ENCODE measurements at places on chromosomes 2 and 18.

GRCh38 chr18:28039078-28039477 lies 137.9 kb downstream of the CDH2 start:
- DNase-seq: no peak

DNA sequence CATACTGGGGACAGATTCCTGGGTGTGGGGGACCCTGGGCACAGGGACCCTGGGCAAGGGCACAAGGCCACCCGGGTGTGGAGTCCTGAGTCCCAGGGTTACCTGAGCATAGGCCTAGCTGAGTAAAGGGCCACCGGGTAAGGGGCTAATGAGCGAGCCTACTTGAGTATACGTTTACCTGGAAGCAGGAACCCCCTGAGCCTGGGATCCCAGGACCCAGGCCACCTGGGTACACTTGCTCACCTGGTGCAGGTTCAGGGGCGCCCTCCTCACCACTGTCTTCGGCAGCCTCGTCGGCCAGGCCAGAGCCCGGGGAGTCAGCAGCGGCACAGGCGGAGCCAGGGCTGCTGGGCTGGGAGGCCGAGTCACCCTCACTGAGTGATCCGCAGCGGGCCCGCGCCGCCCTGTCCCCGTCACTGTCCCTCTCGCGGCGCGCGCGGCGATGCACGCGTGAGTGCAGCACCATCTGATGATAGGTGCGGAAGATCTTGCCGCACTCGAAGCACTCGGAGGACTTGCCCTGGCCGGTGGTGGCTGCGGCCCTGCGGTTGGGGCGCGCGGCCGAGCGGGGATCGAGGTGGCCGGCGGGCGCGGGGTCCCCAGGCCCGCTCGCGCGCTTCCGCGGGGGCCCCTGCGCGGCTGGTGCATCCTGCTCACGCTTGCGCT lies 53.9 kb downstream of the ZNF516 start:
- no peak for DNase-seq

DNA sequence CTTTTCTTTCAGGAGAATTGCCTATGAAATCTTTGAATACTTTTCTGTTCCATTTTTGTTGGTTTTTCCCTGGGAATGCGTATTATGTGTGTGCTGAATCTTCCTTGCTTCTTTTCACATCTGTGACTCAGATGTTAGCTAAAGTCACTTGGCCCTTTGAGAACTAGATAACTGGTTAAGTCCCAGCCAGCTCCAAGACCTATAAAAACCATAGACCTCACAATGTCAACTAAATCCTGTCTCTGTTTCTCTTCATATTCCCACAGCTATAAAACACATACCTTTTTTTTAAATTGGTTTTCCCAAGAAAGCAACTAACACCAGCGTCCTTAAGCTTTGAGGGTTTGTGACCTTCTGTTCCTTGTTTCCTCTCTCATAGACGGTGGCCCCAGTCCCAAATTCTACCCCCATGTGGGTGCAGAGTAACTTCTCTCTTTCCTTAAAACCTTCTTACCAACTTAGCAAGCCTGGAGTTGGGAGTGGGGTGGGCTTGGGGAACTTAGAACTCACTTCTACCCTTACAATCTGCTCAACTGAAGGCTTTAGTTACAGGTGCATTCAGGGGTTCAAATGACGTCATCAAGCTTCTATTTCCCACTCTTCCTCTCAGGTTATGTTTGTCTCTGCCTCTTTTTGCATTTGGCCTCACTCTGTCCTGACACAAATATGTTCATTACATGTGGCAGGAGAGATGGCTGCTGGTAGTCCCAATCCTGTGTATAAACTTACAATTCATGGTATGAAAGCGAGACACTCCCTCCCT lies 58.1 kb upstream of the TGIF1 start:
- DNase-seq: no peak

- DNase-seq: no peak
Measured at GRCh38 chr2:230946429-230947234, 21.6 kb upstream of the GPR55 start.

- DNase-seq: no peak
Measured at GRCh38 chr2:219128396-219128795, 32.2 kb downstream of the NHEJ1 start.

DNA sequence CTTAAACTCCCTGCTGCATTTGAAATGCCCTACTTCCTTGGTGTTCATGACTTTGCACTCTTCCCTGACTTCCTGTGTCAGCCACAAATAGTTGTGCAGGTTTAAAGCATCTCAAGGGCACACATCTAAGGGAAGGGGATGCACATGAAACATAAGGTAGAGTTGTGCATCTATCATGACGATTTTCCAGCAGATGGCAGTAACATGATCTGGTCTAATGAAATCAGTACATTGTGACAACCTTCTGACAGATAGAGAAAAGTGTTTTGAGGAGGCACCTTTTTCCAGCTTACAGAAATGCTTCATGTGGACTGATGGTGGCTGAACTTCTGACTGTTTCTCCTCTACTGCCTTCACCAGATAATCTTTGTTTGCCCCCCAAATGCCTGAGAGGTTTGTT lies 238.9 kb downstream of the XIRP2 start:
- no peak for DNase-seq

DNA sequence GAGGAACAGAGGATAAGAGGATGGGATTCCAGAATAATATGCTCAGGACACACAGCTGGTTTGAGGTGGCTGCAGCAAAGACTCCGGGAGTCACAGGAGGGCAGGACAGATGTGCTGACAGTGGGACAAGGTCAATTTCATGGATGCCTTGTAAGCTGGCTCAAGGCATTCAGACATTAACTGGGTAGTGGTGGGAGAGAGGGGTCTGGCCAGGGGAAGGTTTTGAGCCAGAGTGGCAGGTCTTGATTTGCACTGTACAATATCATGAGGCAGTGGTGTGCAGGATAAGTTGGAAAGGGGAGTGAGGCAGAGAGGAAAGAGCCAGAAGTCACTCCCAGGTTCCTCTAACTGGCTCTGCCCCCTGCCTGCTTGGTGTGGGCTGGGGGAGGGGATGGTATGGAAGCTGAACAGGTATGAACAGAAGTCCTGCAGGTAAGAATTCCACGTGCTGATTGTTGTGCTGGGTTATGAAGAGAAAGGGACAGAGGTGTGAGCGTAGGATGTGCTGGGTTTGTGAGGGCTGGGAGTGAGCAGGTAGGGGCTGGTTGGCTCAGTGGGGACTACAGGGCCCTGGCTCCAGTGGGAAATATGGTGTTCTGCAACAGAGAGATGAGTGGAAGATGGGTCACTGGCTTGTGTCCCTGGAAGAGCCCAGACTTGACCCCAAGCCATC lies 141.7 kb upstream of the COPS8 start:
- DNase-seq: no peak

GRCh38 chr18:48340560-48340959 lies 68.6 kb downstream of the ZBTB7C start:
- no peak for DNase-seq

GRCh38 chr18:13265008-13265910 lies 46.7 kb downstream of the LDLRAD4 start:
- no peak for DNase-seq

DNA sequence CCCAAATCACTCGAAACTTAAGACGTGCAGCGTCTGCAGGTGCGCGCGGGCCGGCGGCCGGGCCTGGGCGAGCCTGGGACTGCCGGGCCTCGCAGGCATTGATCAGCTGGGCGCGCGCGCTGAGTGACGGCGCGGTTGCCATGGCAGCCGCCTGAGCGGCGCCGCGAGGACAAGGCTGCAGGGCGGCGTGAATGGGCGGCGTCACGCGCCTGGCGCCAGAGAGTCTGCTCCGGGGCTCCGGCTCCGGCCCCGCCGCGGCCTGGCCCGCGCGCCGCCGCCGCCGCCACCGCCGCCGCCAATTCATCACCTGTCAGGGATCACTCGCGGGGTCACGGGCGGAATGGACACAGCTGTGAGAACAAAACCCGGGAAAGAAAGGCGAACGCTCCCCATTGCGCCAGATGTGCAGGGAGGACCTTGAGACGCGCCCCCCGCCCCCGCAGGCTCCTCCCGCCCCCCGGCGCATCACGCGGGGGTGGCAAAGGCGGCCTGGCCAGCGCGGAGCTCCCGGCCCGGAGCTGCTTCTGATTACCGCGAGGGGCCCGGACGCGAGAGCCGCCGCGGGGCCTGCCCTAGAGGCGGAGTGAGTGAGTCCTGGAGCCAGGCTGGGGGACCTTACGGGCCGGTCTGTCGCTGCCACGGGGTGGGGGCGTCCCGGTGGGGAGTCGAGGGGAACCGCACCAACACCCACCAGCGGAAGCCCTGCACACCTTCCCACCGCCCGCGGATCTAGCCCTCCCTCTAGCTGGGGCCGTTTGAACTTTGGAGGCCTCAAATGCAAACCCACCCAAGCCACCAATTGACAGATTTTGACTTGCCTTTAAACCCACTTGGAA lies 2.9 kb upstream of the ID2 start:
- peak; percentile 89 for DNase-seq

DNA sequence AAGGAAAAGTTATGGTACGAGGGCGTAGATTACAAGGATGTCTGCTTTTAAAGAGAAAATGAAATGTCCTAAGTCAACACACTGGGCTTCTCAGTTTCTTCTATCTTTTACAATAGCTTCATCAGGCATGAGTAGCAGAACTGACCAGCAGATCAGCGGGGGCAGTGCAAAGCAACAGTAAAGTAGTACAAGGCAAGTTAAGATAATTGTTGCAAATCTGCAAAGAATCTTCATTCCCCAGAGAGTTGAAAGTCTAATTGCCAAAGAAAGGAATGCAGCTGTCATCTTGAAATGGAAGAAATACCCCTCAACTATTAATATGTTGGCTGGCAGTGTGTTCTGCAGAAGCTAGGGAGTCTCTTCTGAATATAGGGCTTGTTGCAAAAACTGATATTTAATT lies 60.2 kb upstream of the SLC39A10 start:
- DNase-seq: no peak

DNA sequence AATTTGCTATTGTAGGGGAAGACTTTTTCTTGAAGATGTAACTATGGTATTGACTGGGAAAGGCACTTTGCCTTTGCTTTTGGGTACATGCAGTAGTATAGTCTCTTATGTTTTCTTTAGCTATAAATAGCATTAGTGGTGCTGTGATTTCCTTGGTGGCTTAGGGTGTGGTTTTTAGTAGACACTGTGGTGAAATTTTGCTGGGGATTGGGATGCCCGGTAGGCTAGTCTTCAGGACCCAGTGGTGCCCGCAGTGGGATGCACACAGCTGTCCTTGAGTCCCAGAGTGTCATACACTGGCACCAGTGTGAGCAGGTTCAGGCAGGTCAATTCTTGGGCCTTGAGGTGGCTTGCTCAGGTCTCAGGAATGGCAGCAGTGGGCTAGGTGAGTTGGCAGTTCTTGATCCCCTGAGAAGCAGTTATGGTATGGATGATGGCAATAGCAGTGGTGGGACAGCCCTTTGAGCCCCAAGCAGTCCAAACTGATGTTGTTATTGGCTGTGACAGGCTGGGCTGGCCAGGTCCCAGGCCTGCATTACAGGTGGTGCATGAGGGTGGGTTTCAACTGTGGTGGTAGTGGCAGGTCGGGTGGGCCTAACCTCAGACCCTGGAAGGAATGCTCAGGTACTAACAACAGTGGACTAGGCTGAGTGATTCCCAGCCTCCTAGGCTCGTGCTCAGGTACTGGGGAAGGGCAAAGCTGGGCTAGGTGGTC lies 124.3 kb downstream of the XRCC5 start:
- no peak for DNase-seq

- DNase-seq: no peak
Measured at GRCh38 chr2:219706823-219707281, 79.4 kb downstream of the SLC4A3 start.

DNA sequence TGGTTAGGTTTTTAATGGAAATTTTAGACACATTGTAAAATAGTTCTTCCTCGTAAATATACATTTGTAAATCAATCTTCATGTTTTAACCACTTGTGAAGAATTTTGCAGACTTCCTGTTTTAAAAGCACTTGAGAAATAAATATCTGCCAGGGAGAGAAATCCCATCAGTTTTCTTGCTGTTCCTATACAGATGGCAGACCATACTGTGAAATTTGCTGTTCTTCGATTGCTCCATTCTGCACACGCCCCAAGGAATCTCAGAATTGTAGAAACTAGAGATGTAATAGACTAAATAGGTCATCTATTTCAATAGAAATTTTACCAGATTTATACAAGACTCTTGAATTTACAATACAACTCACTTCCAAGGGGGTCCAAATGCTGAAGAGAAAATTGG lies 75.8 kb upstream of the PIK3C3 start:
- DNase-seq: no peak

GRCh38 chr2:7517088-7517487 lies 599.9 kb downstream of the RNF144A start:
- no peak for DNase-seq

DNA sequence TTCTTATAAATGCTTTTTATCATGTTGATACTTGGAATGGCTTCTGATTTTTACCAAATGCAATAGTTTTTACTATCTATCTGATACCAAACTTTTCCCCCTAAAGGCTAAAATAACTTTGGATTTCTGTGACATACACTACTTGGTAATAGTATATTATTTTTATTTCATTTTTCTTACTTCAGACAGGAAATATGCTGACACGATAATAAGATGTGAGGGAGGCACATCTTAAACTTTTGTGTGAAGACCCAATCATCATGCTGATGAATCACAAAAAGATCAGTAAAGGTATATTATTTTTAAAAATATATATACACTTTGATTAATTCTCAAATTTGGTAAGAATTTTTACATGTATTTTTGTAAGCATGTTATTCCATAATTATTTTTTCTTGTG lies 122.8 kb downstream of the TGIF1 start:
- DNase-seq: no peak

- no peak for DNase-seq
Measured at GRCh38 chr2:69279931-69280681, 106.9 kb downstream of the GFPT1 start.

GRCh38 chr2:183195397-183195796 lies 71.2 kb downstream of the NUP35 start:
- no peak for DNase-seq

- no peak for DNase-seq
Measured at GRCh38 chr2:43312755-43313641, 86.6 kb upstream of the ZFP36L2 start.

- no peak for DNase-seq
Measured at GRCh38 chr2:210203147-210203546, 22.1 kb downstream of the ACADL start.

- DNase-seq: no peak
Measured at GRCh38 chr18:293536-293935, 25.7 kb upstream of the THOC1 start.

- DNase-seq: no peak
Measured at GRCh38 chr2:222842491-222843174, 18.2 kb upstream of the ACSL3 start.

- no peak for DNase-seq
Measured at GRCh38 chr2:193776988-193777387, 1582.3 kb upstream of the TMEFF2 start.

- no peak for DNase-seq
Measured at GRCh38 chr2:172627181-172627580, 71.3 kb downstream of the PDK1 start.

DNA sequence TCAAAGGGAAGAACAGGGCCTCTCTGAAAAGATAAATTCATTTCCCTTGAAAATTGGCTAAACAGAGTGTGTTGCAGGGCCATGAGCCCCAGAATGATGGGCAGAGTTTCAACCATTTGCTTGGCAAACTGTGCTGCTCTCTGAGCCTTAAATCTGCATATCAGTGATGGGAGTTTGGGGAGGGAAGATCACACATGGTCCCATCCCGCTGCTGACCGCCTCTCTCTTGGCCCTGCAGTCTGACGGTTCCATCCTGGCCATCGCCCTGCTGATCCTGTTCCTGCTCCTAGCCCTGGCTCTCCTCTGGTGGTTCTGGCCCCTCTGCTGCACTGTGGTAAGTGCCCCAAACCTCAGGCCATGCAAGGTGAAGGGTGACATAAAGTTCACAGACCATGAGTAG lies 139.0 kb downstream of the ANTXR1 start:
- DNase-seq: no peak

- no peak for DNase-seq
Measured at GRCh38 chr2:120490091-120490798, 144.3 kb downstream of the INHBB start.

Measured in left renal cortex interstitium (tissue), 4 donors.